ENCODE measurements at places on chromosomes 1 and 21.

GRCh38 chr1:151563376-151563775 is 23.3 kb downstream of the TUFT1 start:
- no peak for DNase-seq

- DNase-seq: no peak
Measured at GRCh38 chr1:117070124-117070523, 10.0 kb downstream of the TTF2 start.

GRCh38 chr1:94286864-94287437 is 49.6 kb upstream of the ARHGAP29 start:
- DNase-seq: no peak

GRCh38 chr1:205913451-205914154 is 29.7 kb downstream of the SLC26A9 start:
- DNase-seq: no peak

DNA sequence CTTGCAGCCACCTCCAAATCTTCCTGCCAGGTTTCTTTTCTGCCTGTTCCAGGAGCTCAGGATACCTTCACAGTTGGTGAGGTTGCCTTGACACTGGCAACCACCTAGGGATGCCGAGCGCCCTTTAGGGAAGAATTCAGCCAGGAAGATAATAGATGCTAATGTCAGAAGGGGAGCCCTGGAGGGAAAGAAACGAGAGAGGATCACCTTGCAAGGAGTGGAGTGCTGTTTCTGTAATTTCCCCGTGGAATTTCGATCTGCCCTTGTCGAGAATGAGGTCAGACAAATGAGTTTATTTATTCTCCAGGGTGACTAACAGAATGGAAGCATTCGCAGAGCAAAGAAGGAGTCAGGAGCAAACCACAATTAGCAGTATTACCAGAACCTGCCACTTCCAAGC is 315.8 kb upstream of the KAZN start:
- no peak for DNase-seq

DNA sequence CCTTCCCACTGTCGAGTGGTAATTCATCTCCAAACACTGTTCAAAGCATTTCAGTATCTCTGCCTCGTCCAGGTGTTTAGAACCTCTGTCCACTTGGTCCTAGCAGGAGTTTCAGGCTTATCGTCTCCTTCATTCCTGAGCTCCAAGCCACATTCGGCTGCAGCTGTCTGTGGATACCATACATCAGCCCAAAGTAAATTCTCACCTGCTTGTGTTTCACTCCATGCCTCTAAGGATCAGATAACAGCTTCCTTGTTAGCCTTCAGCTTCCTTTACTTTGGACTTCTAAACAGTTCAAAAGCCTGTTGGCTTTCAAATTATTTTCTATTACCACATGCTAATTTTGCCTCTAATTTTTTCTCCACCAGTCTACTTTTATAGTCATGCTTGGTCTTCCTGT is 219.0 kb upstream of the L1TD1 start:
- no peak for DNase-seq

DNA sequence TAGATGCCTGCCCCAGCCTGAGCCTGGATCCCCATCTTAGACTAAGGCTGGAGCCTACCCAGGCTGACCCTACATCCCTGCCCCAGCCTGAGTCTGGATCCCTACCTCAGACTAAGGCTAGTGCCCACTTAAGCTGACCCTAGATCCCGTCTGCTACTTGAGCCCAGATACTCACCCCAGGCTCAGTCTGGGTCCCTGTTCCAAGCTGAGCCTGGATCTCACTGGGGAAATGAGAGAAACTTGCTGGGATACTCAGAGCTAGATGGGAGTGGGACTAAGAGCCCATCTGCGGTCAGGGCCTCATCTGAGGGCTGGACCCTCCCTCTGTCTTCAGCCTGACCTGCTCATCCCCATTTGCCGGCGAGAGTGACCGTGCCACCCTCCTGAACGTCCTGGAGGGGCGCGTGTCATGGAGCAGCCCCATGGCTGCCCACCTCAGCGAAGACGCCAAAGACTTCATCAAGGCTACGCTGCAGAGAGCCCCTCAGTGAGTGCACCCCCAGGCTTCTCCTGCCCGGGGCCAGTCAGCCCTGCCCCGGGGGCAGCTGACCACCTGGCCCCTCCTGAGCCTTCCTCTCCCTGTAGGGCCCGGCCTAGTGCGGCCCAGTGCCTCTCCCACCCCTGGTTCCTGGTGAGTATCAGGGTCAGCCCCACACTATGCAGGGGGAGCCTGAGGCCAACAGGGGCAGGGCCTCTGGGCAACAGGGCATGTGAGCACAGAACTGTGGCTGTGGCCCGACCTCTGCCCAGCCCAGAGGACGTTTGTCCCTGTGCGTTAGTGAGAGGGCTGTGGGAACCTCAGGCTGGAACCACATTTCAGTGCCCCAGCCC is 36.8 kb downstream of the TRIM11 start:
- peak; percentile 71 for DNase-seq

DNA sequence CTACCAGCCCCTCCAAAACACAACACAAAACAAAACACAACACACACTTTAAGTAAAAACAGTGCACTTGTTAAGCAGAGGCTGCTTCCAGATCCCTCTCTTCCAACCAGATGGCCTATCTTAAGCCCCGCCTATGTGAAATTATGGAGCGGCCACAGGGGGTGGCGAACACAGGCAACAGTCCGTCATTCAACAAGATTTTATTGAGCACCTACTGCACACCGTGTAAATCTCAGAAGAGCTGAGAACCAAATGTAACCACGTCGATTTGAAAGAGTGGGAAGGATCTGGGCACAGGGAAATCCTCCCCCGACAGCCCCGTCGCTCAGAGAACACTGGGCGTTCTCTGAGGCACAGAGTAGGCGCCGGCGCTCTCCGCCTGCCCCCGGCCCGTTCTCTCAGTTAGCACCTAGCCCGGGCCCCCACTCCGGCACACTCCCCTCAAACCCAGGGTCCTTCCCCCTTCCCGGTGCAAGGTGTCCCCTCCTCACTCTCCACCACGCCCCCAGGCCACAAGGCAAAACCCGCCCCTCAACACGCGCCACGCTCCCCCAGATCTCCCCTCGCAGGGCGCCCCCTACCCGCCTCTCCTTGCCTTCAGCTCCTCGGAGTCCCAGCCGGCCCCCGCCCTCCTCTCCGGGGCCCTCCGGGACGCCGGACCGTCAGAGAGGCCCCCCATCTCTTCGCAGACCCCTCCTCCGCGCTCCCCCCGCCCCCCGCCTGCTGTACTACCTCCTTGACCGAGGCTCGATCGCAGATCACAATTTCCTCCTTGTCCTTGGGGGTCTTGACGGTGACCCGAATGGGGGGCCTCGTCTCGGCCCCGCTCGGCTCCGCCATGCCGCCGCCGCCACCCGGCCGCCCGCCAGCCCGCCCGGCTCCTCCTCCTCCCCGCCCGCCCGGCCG is 483 bp downstream of the UBQLN4 start:
- no peak for DNase-seq

DNA sequence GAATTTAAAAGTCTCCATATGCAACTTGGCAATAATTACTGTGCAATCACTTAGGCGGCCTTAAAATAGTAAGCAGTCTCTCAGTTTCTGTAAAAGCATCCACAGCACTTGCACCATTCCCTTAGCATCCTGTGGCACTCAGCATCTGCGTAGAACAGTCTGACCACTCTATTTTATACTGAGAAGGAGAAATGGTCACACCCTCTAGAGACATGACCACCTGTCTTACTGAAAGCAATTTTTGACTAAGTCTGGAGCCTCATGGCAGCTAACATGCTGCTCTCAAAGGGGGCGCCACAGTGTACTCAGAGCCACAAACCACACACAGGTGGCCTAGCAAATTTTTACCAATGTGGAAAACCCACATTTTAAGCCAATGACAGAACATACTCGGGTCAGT is 62.0 kb downstream of the KCNK1 start:
- no peak for DNase-seq

DNA sequence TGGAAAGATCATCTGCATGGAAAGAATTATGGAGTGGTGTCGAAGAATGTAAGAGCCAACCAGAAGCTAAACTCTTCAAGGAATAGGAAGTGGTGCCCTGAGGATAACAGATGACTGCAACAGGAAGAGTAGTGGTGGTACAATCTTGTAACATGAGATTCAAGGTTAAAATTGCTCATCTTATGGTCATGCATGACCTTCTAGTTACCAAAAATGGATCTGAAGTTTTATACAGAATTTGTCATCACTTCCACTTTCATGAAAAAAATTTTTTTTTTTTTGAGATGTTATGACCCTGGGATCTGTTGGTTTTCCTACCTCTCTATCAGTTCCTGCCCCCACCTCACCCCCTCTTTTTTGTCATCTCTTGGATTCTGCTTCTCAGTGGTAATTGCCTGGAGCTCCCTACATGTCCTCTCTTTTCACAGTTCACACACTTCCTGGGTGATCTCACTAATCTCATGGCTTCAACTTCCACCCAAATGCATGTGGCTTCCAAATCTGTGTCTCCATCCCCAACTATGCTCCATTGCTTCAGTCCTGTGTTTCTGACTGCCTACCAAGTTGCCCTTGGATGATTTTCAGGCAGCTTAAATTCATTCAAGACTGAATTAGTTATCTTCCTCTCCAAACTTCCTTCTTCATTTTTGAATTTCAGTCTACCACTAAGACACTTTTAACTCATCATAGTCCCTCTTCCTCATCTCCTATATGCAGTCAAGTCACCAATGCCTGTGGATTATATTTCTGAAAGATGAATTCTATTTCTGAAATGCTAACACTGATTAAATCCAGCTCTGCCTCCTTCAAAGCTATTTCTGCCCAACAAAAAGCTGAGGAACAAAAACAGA is 48.4 kb downstream of the SLAMF6 start:
- no peak for DNase-seq

DNA sequence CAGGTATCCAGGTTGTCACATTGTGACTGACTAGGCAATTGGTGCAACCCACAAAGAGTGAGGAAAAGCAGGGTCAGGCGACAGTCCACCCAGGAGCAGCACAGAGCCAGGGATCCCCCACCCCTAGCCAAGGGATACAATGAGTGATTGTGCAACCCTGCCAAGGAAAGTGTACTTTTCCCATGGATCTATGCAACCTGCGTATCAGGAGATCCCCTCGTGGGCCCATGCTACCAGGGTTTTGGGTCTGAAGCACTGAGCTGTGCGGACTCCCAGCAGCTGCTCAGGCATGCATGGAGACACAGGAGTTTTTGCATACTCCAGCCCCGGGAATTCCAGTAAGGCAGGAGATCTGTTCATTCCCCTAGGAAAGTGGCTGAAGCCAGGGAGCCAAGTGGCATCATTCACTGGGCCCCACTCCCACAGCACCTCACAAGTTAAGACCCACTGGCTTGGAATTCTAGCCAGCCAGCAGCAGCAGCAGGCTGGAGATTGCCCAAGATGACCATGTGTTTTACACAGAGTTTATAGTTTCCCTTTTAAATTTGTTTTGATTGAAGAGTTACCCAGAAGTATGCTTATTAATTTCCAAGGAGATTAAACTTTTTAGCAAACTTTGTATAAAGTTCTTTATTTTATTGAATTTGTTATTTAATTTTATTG is 136.0 kb downstream of the LTN1 start:
- DNase-seq: no peak
